ENCODE measurements at places on chromosomes 2 and 18.

- no peak for DNase-seq
Measured at GRCh38 chr2:99940963-99941362, 201.4 kb downstream of the AFF3 start.

DNA sequence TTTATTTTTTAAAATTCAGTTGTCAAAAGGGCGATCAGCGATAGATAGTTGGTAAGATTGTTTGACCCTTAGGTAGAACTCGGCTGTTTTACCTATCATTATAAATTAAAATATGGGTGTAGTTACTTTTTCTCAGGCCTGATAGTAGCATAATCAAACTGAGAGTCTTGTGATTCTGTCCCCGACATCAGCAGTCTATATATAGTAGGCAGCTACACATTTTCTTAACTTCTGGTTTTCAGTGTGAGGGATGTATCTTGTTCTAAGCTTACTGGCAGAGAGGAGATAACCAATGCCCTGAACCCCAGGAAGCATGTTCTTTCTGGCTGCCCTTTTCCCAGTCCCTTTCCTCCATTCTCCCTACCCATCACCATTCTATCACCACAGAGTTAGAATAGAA lies 56.6 kb downstream of the XRCC5 start:
- no peak for DNase-seq

- DNase-seq = peak; percentile 91
Measured at GRCh38 chr2:43226558-43226954, at the start of gene ZFP36L2. ZFP36L2 (minus strand) TSS chr2:43226606; CDS start chr2:43226315, 291 bp downstream.

- no peak for DNase-seq
Measured at GRCh38 chr18:36695806-36696205, 133.0 kb downstream of the TPGS2 start.

DNA sequence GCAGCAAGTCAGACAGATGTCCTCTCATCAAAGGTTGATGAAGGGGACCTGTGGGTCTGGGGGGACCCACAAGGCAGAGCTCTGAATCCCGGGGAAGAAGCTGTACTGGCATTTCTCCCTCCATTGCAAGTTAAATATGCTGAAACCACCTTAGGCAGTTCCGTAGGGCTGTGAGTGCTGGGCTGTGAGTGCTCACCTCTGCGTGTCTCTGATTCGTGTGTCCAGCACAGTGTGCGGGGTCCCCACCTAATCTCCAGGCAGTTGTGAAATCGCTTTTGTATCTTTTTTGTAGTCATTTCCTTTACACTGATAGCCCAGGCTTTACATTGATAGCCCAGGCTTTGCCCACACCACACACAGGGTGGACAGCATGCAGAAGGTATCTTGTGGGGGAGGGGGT lies 80.6 kb downstream of the MAP4K4 start:
- DNase-seq = no peak

DNA sequence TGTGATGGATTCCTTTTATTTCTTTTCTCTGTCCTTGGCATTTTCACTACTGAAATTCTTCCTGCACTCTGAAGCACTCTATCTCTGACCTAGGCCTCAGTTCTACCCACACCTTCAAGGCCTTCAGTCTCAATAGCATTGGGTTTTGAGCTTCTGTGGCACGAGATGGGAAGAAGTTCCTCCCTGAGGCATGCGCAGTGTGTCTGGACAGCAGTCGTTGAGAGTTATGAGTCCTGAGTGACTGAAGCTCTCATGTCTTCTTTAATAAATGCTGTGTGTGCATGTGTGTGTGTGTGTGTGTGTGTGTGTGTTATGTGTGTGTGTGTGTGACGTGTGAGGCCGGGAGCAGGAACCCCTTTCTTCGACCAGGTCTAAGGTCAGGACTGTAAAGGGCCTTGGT lies 95.8 kb upstream of the DAPL1 start:
- no peak for DNase-seq

- DNase-seq = no peak
Measured at GRCh38 chr2:19321946-19322345, 36.5 kb downstream of the OSR1 start.

GRCh38 chr18:28143725-28144124 lies 33.2 kb downstream of the CDH2 start:
- DNase-seq = no peak

- no peak for DNase-seq
Measured at GRCh38 chr2:28420722-28421121, 28.1 kb downstream of the FOSL2 start.

- no peak for DNase-seq
Measured at GRCh38 chr2:194465641-194466040, 1191.4 kb upstream of the SLC39A10 start.

GRCh38 chr18:60563082-60563481 lies 190.5 kb upstream of the MC4R start:
- no peak for DNase-seq

DNA sequence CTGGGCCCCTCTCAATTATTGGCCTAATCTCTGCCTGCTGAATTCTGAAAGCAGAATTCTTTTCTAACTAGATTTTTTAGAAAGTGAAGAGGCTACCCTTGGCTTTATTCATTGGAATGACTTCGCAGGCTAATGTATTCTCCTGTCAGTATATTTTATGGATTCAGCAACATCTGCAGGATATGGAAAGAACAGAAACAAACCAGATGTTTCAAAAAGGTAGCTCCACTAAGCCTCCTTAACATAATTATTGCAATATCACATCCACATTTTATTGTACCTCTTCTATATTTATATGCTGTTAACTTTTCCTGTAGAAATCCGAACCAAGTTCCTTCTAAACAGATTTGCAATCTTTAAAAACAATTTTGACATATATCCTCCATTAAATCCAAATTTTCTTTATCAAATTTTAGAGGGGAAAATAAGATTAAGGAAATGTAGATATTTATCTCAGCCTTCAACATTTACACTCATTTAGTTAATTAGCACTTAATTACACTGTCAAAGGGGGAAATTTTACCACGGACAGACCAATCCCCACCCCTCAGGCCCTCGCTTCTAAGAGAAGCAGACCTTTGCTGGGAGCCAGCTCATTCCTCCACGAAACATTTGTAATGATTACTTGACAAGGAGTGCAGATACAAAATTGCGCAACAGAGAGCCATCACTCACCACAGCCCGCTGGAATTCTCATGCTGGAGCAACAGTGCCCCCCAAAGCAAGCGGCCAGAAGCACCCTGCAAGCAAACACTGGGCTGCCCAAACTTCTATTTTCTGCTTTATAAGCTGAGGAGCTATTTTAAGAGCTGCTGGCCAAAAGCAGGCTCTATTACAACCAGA lies 253.4 kb downstream of the ETAA1 start:
- DNase-seq = no peak

DNA sequence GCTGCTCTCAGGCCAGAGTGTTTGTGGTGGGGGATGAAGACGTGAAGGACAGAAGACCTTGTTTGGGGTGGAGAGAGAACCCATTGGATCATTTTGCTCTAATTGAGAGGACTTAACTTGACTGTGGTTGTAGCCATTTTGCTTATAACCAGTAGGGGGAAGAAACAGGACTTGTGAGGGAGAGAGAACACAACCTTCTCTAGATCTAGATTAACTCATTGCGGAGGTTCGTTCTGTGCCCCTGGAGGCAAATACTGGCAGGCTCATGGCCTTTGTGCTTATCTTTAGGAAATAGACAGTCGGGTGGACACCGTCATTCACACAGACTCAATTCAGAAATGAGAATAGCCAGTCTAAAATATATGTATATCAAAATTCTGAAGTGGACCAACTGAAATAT lies 147.0 kb upstream of the LHCGR start:
- DNase-seq = no peak

DNA sequence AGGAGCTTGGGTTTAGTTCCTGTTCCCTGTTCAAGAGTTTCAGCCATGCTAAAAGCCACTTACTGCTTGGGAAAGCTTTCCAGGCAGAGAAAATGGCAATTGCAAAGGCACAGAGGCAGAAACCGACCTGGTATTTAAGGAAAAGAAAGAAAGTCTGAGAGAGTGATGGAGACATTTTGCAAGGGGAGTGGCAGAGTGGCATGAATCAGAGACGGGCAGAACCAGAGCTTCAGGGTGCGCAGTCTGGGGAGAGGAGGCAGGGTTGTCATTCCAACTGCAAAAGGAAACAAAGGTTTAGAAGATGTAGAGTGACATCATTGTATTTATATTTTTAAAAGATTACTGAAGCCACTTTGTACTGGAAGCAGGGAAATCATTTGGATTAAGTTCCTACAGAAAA lies 14.9 kb upstream of the GNAL start:
- DNase-seq = no peak

DNA sequence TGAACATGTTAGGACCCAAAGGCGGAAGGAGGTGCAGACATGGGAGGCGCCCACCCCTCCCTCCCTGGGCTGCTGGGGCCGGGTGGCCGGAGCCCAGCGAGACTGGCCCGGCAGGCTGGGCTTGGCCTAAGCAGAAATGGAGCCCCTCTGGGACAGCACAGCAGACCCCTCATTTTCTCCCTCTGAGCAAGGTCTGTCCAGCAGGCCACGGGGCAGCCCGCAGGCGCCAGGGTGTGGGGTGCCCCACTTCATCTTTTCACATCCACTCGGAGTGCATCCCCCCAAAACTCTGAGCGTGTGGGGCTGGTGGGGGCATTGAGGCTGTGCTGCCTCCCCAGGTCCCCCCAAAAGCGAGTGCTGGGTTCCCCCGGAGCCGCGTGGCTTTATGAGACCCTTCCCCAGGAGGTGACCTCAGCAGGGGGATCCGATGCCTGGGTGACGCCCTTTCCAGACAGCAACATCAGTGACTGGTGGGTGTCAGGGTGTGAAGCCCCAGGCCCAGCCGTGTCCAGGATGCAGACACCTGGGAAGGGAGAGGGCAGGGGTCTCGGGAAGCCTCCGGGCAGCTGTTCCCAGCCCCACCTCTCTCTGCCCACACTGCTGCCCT lies 36.7 kb upstream of the GPC1 start:
- DNase-seq = no peak
